ENCODE measurements at places on chromosomes 3 and 15. TPM values are rescaled to one million over a fixed set of nuclear protein-coding genes. Genes with fewer than 3 reads are reported as not detected.

GRCh38 chr3:109707617-109708016 lies 370.3 kb upstream of the DPPA4 start:
- no peak for DNase-seq

GRCh38 chr15:69415381-69415780 lies 1.2 kb downstream of the KIF23 start:
- no peak for DNase-seq

- DNase-seq, result no peak
These were observed 15.7 kb downstream of the BHLHE40 start for GRCh38 chr3:4994823-4995499.

GRCh38 chr15:69377216-69377970 lies 36.8 kb upstream of the KIF23 start:
- DNase-seq, result no peak

P3H2 gene
- total RNA-seq, result 36.2 TPM

GRCh38 chr3:167287308-167287707 lies 92.8 kb downstream of the ZBBX start:
- DNase-seq, result no peak

- DNase-seq, result no peak
These were observed 29.1 kb upstream of the GNB5 start for GRCh38 chr15:52220251-52220650.

GRCh38 chr15:83919978-83920510 lies 266.1 kb downstream of the ADAMTSL3 start:
- no peak for DNase-seq

DNA sequence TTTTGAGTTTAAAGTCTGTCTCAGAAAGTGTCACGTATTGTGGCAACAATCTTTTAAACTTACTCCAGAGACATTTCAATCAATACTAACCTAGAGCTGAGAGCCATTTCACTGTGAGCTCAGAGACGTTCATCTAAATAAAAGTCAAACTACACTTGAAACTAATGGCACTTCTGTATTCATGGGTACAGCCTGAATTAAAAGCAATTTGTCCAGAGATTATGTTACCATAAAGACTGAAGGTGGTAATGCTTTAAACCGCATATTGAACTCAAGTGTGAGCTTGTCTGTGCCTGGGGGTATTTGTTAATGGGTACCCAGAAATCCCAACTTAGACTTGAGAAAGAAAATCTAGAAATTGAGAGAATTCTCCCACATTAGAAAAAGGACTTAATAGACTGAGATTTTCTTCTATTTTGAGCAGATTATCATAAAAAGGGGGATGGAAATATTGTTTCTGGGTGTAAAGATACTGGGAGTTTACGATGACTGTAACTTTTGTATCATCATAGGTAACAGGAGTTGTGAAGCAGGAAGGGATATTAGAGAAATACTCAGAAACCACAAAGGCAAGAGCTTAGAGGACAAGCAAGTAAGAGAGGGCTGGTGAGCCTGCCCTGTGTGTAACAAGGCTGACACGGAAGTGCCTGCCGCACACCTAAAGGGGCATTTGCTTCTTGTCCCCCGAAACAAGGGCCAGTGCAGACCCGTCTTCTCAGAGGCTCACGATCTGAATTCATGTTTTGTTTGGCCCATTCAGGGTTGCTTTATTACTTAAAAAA lies 36.9 kb downstream of the LRIG1 start:
- no peak for DNase-seq

DNA sequence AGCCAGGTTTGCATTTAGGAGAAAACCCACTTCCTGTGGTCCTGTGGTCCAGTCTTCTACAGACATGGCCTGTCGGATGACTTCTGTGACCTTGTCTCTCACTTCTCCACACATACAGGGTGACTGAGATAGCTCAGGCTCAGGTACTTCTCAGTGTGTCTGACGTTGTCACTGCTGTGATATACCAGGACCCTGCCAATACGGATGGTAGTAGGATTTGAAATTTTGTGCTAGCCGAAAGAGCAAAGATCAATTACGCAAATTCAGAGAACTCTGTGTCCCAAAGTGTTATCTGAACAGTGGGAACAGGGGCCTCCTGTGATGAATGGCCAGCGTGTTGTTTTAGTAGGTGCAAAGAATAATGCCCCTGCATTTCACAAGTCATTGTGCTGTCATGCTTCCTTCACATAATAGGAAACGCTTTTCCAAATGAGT lies 128.9 kb downstream of the MCTP2 start:
- no peak for DNase-seq

Data from WTC11 (cell line).